ENCODE measurements at places on chromosomes 12 and 14.

GRCh38 chr12:42204819-42205218, 33.2 kb downstream of the YAF2 start:
- no peak for DNase-seq

GRCh38 chr14:37655418-37655817, 60.0 kb downstream of the TTC6 start:
- no peak for DNase-seq

- DNase-seq: peak; percentile 1
These were observed 40.2 kb downstream of the SH2B3 start for GRCh38 chr12:111445726-111446581.

GRCh38 chr12:111328138-111328537, 40.8 kb downstream of the PHETA1 start:
- no peak for DNase-seq

- DNase-seq: peak; percentile 26
These were observed 169.9 kb downstream of the KIF21A start for GRCh38 chr12:39272871-39273655.

DNA sequence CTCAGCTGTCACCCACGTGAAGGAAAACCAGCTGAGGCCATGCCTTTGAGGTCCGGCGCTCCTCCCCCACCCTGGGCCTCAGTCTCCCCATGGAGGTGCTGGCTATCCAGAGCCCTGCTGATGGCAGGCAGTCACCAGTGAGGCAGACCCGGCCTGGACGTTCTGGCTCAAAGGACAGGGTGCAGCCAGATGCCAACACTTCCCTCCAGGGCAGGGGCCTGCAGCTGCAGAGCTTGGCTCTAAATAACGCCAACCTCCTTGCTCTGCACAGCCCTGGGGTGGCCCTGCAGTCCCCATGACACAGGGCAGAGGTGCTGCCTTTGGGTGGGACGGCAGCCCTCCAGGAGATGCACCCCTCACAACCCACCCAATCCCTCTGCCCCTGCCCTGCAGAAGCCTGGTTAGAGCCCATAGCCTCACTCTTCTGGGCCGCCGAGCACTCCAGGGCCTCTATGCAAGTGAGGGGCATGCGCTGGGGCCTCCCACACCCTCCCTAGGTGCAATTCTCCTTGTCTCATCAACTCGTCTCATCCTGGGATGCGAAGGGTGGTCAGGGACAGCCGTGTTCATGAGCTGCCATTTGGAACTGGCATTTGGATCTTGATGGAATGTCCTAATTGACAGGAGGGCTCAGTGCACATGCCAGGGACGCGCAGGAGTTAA, 30.4 kb downstream of the CCDC85C start:
- no peak for DNase-seq

DNA sequence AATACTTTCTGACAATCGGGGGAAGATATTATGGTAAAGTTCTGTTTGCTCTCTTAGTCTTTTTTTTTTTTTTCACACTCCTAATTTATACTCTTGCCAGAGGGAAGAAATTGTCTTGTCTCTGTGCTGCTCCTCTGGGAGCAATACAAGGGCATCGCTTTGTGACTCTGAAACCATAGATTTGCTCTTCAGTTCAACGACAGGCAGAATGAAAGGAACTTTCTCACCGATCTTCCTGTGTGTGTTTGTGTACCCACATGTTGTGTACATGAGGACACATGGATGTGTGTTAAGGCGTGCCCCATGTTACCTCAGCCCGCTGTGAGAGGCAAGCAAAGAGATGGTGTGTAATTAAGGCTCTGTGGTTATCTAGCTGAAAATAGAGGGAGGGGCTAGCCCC, 457.6 kb downstream of the EGLN3 start:
- DNase-seq: no peak
